Renal cortex interstitium (tissue), 15 donors: ENCODE measurements at places on chromosomes 1 and 21. TPM values are rescaled to one million over a fixed set of nuclear protein-coding genes. Genes with fewer than 3 reads are reported as not detected.

ACTL8 gene
- 0.06 TPM for polyA plus RNA-seq

TNFRSF4 gene
- 3.0 TPM for polyA plus RNA-seq

S100A14 gene
- polyA plus RNA-seq = 17.3 TPM

GRCh38 chr1:231625975-231626534 is 535 bp upstream of the DISC1 start:
- no peak for DNase-seq

DNA sequence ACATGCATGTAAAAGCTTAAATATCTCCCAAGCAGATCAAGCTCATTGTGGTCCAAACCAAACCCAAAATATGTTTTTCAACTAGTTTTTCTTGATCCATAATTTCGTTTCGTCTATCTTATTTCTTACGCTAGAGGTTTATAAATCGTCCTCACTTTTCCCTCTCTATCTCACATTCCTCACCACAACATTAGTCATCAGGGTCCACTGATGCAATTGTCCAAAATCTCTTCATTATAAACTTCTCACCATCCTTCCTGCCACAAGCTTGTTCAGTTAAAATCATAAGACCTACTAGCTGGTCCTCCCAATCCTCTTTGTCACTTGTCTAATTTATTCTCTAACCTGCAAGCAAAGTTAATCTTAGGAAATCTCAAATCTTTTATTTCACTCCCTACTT is 173.0 kb upstream of the PALMD start:
- no peak for DNase-seq

DNA sequence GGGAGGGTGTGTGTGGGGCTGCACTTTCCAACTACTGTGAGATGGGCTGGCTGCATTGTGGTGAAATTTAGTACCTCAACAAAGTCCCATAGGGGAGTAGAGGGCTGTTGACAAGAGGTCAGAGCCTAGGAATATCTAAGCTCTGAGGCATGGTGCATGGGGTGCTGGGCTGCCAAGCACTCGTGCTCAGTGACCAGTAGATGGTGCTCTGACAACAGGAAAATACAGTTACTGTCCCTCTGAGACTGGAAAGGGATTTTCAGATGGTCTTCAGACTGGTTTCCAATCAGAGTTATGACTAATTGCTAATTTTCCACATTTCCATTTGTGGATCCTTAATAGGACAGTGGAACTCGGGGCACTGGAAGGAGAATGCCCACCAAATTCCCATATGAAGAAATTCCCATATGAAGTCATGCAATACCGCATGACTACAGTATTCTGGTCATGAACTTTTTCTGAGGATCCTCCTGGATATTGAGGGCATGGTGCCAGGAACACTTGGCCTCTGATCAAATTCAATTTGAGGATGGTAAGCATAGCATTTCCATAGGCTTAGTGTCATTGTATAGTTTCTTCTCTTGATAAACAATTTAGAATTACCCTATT is 4.1 kb upstream of the CACNA1E start:
- DNase-seq = peak; percentile 72

DNA sequence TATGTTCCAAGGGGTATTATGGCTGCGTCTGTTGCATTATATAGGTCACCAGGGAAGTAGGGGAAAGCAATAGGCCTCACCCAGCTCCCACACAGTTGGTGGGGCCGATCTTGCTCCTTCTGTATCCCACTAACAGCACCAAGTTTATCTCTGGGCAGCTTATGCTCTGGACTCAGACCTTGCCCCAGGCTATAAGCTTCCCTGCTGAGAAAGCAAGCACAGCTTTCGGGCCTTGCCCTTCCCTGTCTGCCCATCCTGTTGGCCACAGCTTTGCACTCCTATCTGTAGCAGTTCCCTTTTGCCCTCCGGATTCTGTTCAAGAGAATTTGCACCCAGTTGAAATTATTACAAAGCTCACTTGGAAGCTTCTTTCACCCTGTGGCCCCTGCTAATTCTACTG is 12.9 kb downstream of the KCNE1 start:
- no peak for DNase-seq

DNA sequence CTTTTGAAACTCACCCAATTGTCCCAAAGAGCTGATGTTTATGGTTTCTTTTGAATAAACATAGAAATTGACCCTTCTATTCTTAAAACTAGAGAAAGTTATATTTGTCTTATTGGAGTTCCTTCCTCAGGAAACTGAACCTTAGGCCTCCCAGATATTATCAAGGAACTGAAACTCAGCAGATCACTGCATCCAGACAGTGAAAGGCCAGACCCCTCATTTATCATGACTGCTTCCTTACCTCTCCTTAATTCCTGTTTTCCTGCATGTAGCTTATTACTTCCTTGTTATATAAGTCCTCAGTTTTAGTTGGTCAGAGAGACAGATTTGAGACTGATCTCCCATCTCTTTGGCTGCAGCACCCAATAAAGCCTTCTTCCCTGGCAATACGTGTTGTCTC is 27.5 kb downstream of the SLC22A15 start:
- DNase-seq = no peak

DNA sequence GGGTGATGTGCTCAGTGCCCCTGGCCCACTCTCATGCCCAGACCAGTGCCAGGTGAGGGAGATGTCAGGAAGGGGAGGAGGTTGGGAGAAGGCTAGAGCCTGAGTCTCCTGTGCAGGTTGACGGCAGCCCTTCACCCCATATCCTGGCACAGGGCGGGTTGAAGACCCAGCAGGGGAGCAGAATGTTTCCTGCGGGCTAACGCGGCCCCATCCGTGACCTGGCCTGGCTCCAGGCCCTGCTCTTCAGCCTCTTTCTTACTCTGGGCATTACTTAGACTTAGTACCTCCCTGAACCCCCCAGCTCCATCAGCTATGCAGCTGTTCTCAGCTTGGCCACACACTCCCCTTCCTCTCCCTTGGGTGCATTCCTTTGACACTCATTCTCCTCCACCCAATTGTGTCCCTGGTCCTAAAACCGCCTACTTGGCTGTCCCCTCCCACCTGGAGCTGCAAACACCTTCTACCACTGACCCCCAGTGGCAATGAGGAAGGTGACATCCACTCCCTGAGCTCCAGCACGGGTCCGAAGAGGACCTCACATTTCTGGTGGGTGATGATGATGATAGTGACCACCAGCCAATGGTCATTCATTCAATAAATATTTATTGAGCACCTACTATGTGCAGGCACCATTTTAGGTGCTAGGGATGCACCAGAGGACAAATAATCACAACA is 179.0 kb downstream of the PTPRU start:
- DNase-seq = no peak

- no peak for DNase-seq
These were observed 174.9 kb downstream of the DPYD start for GRCh38 chr1:97745912-97746311.

DNA sequence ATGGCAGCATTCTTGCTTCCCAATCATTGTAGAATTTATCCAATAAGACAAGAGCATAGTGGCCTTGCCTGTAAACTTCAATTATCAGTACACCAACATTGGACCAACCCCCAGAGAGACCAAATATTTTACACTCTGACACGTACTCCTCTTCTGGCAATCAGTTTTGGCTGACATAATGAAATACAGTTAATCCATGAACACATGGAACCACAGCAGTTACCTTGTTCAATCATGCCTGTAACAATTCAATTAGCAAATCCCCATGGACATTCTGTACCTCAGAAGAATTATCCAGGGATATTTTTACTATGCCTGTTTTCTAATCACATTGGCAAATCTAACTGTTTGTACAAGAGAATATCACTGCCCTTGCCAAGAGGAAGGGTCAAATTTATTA is 2162.0 kb downstream of the MRPL39 start:
- no peak for DNase-seq

- no peak for DNase-seq
These were observed 292.0 kb upstream of the PLXNA2 start for GRCh38 chr1:208536212-208536611.

DNA sequence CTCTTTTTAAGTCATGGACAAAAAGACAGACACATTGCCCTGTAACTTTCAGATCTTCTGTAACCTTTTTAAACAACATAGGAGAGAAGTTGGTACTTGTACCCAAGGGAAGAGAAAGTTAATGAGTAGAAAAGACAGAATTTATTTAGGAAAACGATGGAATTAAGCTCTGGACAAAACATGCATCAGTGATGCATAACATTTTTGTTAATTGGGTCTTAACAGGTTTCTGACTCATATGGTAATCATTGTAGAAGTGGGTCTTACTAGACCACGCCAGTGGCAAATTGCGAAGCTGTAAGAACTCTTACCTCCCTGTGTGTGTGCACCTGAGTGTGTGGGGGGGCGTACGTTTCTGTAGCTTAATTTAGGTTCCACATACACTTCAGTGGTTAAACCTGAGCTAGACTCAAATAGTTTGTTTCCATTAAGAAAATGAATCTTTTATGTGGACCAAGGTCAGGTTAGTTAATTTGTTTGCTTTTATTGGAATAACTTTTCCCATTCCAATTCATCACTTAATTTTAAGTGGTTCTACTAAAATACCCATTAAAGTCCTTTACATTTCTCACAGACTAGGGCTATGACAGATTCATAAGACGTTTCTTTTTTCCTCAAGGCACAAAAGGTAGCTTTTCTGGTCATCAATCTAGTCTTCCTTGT is 48.1 kb downstream of the NFIA start:
- no peak for DNase-seq

GRCh38 chr21:42266971-42267556 is 48.1 kb downstream of the ABCG1 start:
- no peak for DNase-seq

DNA sequence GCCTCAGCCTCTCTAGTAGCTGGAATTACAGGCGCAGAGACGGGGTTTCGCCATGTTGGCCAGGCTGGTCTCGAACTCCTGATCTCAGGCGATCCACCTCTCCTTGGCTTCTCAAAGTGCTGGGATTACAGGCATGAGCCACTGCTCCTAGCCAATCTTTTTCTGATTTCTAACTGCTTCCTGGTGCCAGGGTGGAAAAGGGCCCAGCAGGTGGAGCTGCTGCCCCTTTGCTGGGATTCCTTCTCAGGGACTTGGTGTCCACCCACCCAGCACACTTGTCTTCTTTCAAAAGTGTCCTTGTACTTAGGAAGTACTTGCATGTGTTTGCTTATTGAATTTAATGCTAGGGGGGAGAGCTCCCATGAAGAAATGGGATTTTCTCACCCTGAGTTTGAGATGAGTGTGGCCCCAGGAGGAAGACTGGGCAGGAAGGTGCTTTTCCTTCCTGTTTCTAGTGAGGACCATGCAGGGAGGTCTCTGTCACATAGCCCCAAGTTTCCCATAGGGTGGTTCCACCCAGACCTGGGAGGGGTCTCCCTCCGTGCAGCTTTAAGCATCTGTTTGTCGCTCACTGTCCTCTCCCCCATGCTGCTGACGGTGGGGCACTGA is 14.2 kb downstream of the UTP11 start:
- no peak for DNase-seq
